Fibroblast of upper back skin (primary cell): ENCODE measurements at places on chromosomes 4 and X.

GRCh38 chr4:184588893-184589292 lies 60.4 kb downstream of the CASP3 start:
- DNase-seq, result peak; percentile 4

DNA sequence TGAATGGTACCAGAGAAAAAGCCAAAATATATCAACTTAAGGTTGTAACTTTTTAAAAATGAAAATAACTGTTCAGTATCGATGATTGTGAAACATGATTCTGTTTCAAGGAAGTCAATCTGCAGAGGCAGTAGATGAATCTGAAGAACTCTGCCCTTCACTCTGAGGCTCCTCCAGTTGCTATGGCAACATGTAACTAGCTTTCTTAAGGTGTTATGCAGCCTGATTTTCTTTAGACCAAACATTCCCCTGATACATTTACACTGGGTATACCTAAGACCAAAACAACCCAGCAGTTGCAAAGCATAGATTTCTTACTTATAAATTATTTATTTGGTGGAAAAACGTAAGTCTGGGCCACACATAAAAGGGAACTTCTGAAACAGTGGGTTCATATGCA lies 133.6 kb upstream of the RASGEF1B start:
- DNase-seq, result no peak

DNA sequence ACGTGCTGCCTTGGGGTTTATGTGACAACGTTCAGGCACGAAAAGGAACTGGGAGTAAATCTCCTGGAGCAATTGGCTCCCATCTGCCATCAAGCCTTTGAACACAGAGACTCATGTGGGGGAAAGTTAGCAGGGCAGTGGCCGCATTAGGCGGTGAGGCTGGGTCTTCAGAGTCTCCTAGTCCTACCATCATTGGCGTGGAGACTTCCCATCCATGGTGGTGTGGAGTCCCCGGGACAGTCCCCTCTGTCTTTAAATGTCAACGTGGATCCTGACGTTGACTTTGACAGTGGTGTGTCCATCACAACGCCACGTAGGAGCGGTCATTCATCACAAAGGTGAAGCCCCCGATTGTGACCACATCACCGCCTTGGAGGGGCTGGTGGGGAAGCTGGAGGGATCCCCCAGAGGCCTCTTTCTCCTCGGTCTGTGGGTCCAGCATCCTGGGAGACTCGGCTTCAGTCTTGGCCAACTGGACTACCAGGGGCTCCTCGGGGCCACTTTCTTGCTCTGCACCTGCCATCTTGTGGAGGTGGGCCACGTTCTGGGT lies 21.8 kb downstream of the CRLF2 start:
- DNase-seq, result no peak

DNA sequence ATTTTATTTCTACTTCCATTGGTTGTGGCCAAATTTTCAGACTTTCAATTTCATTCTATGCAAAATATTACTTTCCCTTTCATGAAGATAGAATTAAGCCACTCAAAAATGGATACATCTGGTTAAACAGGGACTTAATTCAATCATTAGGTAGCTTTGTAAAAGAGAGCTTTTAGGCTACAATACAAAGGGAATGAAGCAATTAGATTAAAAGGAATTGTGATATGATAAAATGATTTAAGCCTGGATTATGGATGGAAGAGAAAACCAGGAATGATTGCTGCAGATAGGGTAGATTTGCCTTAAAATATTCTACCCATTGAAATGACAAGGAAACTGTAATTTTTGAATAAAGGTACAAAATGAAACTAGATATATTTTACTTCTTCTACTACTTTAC lies 134.6 kb upstream of the PDHA2 start:
- no peak for DNase-seq

- no peak for DNase-seq
Measured at GRCh38 chrX:5648941-5649568, 579.6 kb downstream of the NLGN4X start.

GRCh38 chr4:118823471-118823870 lies 12.5 kb downstream of the SEC24D start:
- DNase-seq, result no peak

GRCh38 chrX:22078117-22078516 lies 46.0 kb downstream of the PHEX start:
- no peak for DNase-seq

DNA sequence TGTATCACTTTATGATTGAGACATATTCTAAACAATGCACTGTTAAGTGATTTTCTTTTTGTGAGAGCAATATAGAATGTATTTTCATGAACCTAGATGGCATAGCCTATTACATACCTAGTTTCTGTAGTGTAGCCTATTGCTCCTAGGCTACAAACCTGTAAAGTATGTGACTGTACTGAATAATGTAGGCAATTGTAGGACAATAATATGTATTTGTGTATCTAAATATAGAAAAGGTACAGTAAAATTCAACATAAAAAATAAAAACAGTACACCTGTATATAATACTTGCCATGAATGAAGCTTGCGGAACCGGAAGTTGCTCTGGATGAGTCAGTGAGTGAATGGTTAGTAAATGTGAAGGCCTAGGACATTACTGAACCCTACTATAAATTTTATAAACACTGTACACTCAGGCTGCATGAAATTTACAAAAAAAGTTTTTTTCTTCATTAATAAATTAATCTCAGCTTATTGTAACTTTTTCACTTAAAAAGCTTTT lies 106.7 kb downstream of the VSIG4 start:
- no peak for DNase-seq

DNA sequence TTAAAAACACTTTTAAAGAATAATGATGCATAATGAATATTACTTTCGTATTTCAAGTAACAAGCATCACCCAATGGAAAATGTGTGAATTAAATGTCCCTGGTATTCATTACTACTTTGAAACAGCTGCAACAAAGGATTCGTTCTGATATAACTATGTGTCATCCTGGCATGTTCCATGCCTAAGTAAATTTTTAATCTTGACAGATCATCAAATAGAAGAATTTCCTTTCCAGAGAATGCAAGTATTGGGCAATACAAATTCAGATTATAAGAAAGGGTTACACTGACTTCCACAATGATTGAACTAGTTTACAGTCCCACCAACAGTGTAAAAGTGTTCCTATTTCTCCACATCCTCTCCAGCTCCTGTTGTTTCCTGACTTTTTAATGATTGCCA lies 105.3 kb downstream of the SPCS3 start:
- DNase-seq, result peak; percentile 67

DNA sequence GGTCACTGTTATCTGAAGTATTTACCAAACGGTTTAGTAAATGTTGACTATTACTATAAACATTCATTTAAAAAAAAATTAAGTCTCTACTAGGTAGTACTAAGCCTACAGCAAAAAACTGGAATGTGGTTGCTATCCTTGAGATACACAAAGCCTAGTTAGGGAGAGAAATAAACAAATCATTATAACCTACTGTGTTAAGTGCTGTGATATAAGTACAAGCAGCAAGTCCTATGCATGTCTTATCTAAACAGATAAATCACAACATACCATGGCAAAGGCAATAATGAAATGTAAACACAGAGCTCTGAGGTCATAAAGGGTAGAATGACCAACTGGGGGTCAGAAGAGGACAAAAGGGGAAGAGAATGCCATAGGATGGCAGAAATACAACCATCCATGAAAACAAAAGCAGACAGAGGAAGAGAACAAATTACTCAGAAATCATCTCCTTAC lies 92.2 kb downstream of the RNF150 start:
- DNase-seq, result no peak

- DNase-seq, result no peak
Measured at GRCh38 chr4:131978120-131978519, 1171.0 kb upstream of the PCDH10 start.

GRCh38 chr4:80538276-80538926 lies 202.9 kb downstream of the CFAP299 start:
- peak; percentile 40 for DNase-seq

GRCh38 chrX:9627922-9628321 lies 137.7 kb downstream of the GPR143 start:
- DNase-seq, result peak; percentile 21

- DNase-seq, result no peak
Measured at GRCh38 chr4:74097116-74097515, 1.9 kb downstream of the CXCL2 start.

- peak; percentile 1 for DNase-seq
Measured at GRCh38 chrX:51459125-51459524, 37.3 kb downstream of the NUDT11 start.

DNA sequence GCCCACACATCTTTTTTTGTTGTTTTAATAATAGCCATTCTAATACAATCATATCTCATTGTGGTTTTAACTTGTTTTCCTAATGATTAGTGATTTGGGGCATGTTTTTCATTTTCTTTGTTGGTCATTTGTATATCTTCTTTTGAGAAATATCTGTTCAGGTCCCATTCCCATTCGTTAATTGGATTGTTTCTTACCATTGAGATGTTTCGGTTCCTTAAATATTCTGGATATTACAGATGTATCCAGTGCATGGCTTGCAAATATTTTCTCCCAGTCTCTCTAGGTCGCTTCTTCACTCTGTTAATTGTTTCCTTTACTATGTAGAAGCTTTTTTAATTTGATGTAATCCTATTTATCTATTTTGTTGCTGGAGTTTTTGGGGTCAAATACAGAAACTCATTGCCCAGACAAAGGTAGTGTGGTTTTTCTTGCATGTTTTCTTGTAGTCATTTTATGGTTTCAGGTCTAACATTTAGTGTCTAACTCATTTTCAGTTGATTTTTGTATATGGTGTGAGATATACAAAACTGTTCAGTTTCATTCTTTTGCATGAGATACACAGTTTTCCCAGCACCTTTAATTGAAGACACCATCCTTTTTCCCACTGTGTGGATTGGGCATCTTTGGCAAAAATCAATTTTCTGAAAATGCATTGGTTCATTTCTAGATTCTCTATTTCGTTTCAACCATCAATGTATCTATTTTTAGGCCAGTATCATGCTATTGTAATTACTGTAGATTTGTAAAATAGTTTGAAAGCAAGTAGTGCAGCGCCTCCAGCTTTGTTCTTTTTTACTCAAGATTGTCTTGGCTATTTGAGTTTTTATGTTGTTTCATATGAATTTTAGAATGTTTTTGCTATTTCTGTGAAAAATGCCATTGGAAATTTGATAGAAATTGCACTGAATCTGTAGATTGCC lies 195.9 kb downstream of the SCFD2 start:
- no peak for DNase-seq

- no peak for DNase-seq
Measured at GRCh38 chr4:42142591-42142990, 9.9 kb downstream of the BEND4 start.

DNA sequence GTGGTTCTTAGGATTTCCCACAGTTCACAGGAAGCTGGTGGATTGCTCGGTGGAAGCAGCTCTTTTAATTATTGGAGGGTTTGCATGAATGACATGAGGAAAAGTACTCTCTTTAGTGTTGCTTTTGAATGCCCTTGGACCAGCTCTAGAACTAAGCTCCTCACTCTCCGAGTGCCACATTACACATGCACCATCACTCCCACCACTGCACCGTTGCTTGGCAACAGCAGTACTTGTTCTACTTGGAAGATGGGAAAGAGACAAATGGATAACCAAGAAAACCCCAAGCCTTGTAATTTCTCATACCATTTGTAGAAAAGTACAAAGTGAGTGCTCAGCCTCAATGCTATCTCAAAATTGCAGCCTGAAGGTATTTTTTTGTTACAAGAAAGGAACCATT lies 620.2 kb upstream of the BOD1L1 start:
- DNase-seq, result no peak

- DNase-seq, result no peak
Measured at GRCh38 chr4:10171055-10171454, 54.5 kb upstream of the WDR1 start.

GRCh38 chr4:105399532-105400161 lies 74.2 kb downstream of the PPA2 start:
- peak; percentile 90 for DNase-seq

DNA sequence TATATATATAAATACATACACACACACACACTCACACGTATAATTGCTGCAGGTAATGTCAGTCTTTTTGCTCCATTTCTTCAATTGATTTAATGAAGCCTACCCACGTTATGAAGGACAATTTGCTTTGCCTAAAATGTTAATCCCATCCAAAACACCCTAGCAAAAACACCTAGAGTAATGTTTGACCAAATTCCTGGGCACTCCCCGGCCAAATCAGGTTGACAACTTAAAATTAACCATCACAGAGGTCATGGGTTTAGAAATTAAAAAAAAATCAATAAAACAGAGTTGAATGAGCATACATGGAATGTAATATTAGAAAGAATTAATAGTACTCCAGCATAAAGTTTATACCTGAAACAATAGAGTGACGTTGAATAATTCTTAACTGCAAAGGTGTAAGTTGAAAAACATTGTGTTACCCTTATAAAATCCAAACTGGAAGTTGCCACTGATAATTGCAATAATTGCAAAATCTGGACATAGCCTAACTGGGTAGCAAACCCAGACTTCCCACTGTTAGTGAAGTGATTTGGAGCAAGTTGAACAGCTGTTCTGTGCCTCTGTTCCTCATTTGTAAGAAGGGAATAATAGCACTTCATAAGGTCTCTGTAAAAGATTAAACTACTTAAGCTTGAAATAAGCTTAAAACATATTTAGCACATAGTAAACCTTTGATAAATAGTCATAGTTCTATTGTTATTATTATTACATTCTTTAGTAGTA lies 2120.5 kb downstream of the PCDH7 start:
- DNase-seq, result no peak

- DNase-seq, result no peak
Measured at GRCh38 chr4:147734496-147734895, 2.6 kb downstream of the ARHGAP10 start.

GRCh38 chrX:12791257-12792228 lies at the start of gene PRPS2:
Gene PRPS2, plus strand, starts transcription at chrX:12791412. Its CDS starts 86 bp downstream, at chrX:12791498.
- DNase-seq, result peak; percentile 50

DNA sequence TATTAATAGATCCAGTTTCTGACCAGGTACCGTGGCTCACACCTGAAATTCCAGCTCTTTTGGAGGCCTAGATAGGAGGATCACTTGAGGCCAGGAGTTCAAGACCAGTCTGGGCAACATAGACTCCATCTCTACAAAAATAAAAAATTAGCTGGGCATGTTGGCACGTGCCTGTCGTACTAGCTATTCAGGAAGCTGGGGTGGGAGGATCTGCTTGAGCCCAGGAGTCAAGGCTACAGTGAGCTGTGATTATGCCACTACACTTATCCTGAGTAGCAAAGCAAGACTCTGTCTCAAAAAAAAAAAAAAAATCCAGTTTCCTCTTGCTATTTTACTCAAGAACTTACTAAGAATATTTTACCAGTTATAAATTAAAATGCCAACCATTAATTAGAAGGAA lies 91.7 kb downstream of the SLC10A6 start:
- no peak for DNase-seq

- DNase-seq, result peak; percentile 81
Measured at GRCh38 chr4:124970011-124970410, 257.5 kb upstream of the ANKRD50 start.

- DNase-seq, result no peak
Measured at GRCh38 chrX:11329021-11329420, 35.8 kb downstream of the AMELX start.
